Stomach (tissue), 19 donors: ENCODE measurements at places on chromosomes 5 and 9.

DNA sequence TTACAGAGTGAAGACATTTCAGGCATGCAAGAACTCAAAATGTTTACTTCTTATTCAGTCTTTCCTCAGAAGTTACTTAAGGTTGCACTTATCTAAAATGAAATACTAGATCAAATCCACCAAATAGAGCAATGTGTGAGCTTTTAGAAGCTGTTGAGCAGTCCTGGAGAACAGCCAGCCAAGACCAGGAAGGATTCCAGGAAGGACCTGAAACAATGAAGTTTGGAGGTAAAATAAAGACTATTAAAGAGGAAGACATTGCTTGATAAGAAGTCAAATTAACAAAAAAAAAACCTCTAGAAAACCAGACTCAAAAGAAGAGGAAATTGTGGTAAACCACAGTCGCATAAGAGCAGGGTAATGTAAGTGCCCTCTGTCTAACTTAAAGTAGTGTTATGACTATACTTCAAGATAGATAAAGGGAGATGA is 156.2 kb upstream of the S1PR3 start:
- DNase-seq, result no peak

DNA sequence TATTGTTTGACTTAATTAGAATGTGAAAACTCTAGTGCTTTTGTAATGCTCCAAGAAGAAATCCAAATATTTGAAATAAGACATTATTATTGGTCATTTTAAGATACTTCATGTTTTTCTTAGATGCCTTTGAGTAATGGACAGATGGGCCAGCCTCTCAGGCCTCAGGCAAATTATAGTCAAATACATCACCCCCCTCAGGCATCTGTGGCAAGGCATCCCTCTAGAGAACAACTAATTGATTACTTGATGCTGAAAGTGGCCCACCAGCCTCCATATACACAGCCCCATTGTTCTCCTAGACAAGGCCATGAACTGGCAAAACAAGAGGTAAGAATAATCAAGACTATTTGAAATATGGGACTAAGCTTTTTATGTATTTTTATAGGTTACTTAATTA is 69.2 kb upstream of the SREK1 start:
- DNase-seq, result no peak

DNA sequence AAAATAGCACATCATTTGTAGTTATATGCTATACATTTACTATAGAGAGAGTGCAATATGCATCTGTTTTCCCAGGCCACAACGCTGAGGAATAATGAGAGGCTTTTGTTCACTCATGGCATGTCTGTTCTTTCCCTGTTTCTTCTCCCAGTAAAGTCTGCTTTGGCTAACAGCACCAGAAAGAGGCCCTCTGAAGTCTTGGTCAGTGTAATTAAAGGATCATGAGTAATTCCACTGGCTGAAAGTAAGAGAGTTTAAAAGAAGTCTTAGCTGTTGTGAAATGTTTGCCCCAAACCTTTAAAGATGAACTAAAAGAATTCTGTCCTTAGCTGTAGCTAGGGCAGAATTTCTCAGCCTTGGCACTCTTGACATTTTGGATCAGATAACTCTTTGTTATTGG is 228.8 kb downstream of the TLE4 start:
- no peak for DNase-seq

DNA sequence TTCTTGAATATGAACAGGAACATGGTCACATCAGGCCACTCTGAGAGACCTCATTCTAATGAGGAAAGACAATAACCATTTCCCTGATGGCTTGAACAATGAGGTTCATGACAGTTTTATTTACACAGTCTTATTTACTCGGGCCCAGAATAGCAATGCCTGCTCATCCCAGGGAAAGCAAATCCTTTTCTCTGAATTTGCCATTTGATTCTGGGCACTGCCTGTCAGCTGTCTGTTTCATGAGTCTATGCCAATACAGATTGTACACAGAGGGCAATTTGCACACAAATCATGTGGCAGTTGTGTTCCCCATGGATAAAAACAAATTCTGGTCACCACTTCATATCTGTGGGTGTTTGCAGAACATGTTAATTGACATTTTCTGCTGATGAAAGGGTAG is 492.5 kb downstream of the ACTL7B start:
- no peak for DNase-seq

DNA sequence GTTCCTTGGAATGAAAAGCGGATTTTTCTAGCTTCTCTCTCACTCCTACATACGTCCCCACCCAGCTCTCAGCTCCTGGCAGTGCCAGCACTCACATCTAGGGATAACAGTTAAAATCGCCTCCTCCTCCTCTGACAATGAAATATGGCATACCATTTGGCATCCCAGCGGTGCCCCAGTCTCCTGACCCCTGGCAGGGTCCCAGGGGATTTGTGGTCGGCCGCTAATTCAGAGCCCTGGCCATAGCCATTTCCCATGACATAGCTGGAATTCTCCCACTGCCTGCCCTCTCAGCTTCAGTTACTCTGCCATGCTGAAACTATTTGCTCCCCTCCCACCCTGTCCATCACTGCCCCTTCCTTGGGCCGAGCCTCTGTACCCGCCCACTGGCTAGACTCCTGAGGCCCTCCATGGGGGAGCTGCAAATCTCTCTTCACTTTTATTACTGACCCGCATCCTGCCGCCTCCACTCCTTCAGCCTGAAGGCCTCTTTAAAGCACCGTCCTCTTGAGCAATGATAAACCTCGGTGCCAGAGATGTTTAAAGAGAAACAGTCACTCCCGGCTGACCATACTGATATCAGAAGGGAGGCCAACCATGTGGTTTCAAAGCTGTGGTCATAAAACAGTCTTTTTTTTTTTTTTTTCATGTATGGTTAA is 139.8 kb downstream of the SLIT3 start:
- peak; percentile 77 for DNase-seq

DNA sequence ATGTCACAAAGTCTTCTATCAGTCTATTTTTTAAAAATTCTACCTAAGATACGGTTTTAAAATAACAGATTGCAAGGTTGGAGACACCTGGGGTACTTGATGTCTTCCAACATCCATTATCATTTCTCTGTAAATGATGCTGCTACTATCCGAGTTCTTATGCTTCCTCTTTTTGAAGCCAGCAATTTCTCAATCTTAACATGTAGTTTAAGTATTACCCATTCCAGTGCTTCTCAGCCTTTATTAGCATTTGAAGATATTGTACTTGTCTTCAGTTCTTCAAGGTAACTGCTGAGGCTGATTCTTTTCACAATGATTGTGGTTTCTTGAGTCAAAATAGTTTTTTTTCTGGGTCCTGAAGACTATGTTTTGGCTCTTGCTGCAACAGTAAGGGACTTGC is 96.4 kb upstream of the SELENOP start:
- DNase-seq, result no peak

DNA sequence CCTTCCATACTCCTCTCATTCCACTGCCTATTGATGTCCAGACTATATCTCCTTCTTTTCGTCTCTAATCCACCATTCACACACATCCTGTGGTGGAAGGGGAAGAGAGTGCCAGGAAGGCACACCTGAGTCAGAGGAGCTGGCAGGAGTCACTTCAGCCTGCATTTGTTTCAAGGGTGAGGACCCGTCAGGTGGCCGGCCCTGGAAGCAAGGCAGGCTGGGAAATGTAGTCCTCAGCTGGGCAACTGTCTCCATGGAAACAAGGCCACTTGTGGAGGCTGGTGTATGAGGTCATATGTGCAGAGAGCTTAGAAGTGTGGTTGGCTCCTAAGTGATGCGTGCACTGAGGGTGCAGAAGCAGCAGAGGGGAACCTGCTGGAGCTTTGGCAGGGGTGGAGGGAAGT is 278.4 kb downstream of the NSG2 start:
- DNase-seq, result peak; percentile 51

GRCh38 chr9:121577166-121577565 is 74.3 kb upstream of the DAB2IP start:
- DNase-seq, result no peak

DNA sequence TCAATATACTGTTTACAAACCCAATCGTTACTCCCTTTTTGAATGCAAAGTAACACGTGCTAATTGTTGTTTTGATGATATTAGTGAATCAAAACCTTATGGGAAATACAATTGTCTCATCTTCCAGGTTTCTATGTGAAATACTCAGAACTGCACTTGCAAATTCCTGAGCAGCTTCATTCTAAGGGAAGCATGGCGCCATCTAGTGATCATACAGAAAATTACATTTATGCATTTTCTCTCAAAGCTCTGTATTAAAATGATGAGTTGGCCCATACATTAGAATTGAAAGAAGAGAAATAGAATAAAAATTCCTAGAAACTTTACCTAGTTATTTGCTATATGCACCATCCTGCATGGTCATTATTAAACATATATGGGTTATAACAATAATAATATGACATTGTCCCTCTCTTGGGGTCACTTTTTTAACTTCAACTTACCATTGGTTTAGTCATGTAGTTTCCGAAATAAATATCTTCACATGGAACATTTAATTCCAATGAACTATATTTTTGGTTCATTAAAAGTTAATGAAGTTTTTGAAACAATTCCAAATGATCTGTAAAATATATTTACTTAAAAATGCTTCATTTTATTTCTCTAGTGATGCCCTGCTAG is 220.0 kb downstream of the PDE4D start:
- DNase-seq, result peak; percentile 76

DNA sequence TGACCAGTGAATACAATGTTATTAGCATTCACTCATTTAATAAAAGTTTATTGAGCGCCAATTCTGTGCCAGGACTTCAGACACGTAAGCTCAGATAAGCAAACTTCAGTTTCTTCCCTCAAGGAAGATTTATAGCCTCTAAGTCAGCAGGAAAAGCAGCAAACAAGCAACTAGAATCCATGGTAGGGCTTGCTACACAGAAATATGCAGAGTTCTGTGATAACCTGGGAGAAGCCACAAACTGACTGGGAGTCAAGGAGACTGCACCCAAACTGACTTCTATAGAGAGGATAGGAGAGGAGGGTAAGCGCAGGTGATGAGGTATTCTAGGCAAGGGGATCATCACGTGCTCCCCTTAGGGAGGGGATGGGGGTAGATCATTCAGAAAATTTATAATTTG is 1.4 kb upstream of the OGN start:
- DNase-seq, result no peak

DNA sequence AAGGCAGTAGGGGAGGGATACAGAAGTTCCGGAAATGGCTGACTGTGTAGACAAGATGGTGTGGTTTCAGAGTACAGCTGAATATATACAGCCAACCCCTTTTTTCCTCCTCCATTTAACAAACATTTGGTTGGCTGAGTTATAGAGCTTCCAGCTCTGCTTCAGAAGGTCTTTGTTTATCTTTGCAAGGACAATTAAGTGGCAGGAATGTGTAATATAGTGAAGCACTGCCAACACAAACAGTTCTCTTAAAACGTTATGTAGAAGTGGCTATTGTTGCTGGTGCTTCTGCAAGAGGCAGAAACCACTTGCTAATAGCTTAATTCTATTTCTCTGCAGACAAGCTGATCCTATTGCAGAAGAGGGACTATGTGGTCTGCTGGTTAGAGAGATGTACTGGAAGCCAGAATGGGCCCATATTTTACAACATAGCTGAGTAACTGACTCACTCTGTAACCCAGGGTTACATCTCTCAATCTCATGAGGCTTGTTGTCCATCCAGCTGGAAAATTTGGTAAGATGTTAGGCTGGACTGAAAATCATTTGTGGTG is 62.7 kb upstream of the OSMR start:
- DNase-seq, result peak; percentile 70

GRCh38 chr9:131013015-131013755 is 4.2 kb downstream of the LAMC3 start:
- no peak for DNase-seq

DNA sequence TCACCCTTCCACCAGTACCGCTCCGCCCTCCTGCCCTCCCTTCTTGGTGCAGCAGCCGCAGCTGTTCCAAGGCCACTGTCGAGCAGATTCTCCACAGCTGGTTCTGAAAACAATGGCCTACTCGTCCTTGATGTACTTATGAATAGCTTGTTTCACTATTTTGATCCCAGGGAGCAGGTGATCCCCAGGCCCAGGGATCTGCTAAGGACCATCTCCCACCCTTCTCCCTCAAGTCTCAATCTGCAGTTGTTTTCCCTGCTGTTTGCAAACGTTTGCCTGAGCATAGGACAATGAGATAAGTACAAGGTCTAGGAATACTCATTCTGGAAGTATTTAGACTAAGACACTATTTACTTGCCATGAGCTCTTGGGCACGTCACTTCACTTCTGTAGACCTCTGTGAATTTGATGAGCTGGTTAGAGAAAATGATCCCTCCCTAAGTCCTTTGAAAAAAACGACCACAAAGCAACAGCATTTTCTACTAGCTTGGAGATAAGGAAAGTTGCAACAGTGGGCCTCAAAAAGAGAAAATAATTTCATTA is 1.8 kb downstream of the LURAP1L start:
- no peak for DNase-seq

DNA sequence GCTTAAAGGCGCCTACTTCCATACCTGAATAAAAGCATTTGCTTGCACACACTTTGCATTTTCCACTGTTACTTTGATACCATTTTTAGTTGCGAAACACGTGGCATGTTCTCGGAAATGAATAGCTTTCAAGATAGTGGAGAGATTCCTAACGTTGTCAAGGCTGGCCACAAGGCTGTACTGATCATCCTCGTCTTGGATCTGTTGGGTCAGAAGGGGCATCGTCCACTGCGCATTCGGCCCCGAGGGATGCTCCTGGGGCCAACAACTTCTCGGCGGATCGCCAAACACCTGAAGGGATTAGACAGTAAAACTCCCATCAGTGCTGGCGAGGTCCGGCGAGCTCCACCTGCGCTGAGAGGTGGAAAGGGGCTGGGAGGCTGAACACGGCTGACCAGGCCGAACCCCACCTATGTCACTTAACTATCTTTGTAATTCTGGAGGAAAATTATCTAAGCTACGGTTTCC is 599 bp downstream of the RAD1 start:
- peak; percentile 36 for DNase-seq

GRCh38 chr5:143572671-143573070 is 169.2 kb upstream of the NR3C1 start:
- no peak for DNase-seq

- DNase-seq, result no peak
These were observed 187.4 kb downstream of the ACTL7B start for GRCh38 chr9:108668191-108668937.

- no peak for DNase-seq
These were observed 12.9 kb upstream of the SLCO6A1 start for GRCh38 chr5:102511666-102512065.

- DNase-seq, result no peak
These were observed 43.2 kb downstream of the TMEM167A start for GRCh38 chr5:83034036-83034435.

DNA sequence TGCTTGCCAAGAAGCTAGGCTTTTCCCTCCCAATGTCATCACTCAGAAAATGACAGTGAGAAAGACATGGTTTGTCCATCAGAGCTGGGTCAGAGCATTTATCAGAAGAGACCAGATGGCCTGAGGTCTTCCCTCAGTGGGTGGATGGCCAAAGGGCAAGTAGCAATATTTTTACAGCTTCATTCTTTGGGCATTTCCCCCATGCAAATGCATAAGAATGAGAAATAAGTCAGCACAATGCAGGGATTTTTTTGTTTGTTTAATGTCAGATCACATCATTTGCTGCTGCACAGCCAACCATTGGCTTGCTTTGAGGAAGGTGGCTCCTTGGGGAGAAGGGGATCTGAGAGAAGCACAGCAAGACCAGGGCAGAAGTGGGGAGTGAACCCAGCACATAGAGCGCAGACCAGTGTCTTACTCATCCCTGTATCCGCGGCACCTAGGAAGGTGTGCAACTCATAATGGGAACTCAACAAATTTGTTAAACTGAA is 209.6 kb downstream of the SEMA6A start:
- DNase-seq, result no peak

GRCh38 chr5:88130211-88130815 is 138.3 kb downstream of the TMEM161B start:
- DNase-seq, result no peak

GRCh38 chr5:1779782-1780613 is 19.6 kb downstream of the MRPL36 start:
- no peak for DNase-seq

- no peak for DNase-seq
These were observed 234.5 kb downstream of the DENND1A start for GRCh38 chr9:123695386-123695785.
